ENCODE measurements at places on chromosomes 4 and X. TPM values are rescaled to one million over a fixed set of nuclear protein-coding genes. Genes with fewer than 3 reads are reported as not detected.

NEIL3 gene
- 2.7 TPM for polyA plus RNA-seq

SLC34A2 gene
- 1.1 TPM for polyA plus RNA-seq

MAGED4B gene
- 294 TPM for polyA plus RNA-seq

PRDM8 gene
- 49.6 TPM for polyA plus RNA-seq

SLC25A53 gene
- 11.3 TPM for polyA plus RNA-seq

PABPC1L2A gene
- polyA plus RNA-seq = 12.1 TPM

USP27X gene
- 11.2 TPM for polyA plus RNA-seq

PRKG2 gene
- polyA plus RNA-seq = 4.0 TPM

GPRASP2 gene
- polyA plus RNA-seq = 72.1 TPM

MFAP3L gene
- polyA plus RNA-seq = 19.9 TPM

ERVMER34-1 gene
- polyA plus RNA-seq = 1.2 TPM

PCDH11X gene
- 16.6 TPM for polyA plus RNA-seq

GRIA3 gene
- 53.7 TPM for polyA plus RNA-seq

LGI2 gene
- polyA plus RNA-seq = 19.3 TPM

CFAP299 gene
- 4.7 TPM for polyA plus RNA-seq

LAGE3 gene
- polyA plus RNA-seq = 43.7 TPM

C1QTNF7 gene
- 0.54 TPM for polyA plus RNA-seq

TLR2 gene
- polyA plus RNA-seq = 1.6 TPM

TEX13C gene
- polyA plus RNA-seq = 0.06 TPM

HTN1 gene
- polyA plus RNA-seq = 0.08 TPM

DCAF8L2 gene
- not detected for polyA plus RNA-seq

GPR50 gene
- 0.47 TPM for polyA plus RNA-seq

HDAC6 gene
- polyA plus RNA-seq = 150 TPM

P2RY10 gene
- not detected for polyA plus RNA-seq

CITED1 gene
- polyA plus RNA-seq = 7.8 TPM

Data from spinal cord (tissue), 10 donors.